Stimulated activated CD8-positive, alpha-beta memory T cell treated with anti-CD3 and anti-CD28 coated beads, Interleukin-15, amount 100 ng/mL, for 1 hour (primary cell): ENCODE measurements at places on chromosomes 3 and 15.

GRCh38 chr15:100249096-100249815 is 92.5 kb downstream of the ADAMTS17 start:
- no peak for DNase-seq

DNA sequence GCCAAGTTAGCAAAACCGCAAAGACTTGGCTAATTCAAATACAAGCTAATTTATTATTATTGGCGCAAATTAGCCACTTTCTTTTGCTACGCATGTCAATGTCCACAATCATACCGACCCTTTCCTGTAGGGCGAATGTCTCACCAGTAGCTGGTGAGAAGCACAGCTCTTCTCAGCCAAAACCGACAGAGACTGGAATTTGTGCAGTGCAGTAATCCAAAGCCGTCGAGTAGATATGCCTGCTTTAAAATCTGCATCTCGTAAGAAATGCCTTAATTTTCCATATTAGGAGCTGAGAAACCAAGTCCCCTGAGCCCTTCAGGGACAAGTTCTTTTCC is 614 bp upstream of the MINDY2 start:
- DNase-seq, result no peak

DNA sequence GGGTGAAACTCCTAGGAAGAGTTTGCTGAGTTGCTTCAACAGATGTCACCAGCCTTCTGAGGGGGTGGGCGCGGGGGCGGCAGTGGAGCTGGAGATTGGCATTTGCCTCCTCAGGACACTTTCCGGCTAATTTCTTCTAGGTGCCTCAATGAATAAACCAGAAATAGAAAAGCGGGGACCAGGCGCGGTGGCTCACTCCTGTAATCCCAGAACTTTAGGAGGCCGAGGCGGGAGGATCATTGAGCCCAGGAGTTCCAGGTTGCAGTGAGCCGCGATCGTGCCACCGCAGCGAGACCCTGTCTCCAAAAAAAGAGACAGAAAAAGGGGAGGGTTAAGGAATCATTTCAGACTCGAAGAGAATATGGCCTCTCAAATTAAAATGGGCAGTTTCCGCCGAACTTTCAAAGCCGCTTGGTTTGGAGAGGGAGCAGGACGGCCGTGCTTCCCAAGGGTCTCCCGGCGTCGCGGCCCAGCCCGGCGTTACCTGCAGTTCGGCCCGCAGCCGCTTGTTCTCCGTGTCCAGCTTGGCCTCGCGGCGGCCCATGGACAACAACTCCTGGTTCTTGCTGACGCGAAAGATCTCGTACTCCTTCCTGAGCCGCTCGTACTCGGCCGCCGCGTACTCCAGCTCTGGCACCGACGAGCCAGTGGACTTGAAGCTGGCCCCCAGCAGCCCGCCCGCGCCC is 587 bp downstream of the NPHP3 start:
- no peak for DNase-seq

GRCh38 chr3:110815008-110815583 is 256.5 kb upstream of the NECTIN3 start:
- no peak for DNase-seq

GRCh38 chr3:45411081-45411480 is 22.7 kb downstream of the LARS2 start:
- DNase-seq, result no peak

- no peak for DNase-seq
Observed at GRCh38 chr3:42665050-42665878, 11.8 kb downstream of the ZBTB47 start.

DNA sequence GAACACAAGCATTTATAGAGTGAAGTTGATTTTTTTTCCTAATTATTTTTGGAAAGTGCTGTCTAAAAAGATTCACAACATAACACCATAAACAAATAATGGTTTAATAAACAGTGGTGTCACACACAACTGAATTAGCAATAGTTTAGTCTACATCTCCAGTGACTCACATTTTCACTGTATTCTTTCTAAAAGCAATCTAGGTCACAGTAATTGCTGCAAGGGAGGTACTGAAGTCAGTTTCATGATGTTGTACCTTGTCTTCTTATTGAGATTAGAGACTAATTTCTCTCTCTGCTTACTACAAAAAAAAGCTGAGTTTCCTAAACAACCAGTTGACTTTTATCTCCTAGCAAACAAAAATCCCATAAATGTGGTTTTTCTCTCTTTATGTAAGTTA is 29.6 kb downstream of the PLSCR4 start:
- DNase-seq, result no peak
